Effector memory CD8-positive, alpha-beta T cell (primary cell): ENCODE measurements at places on chromosomes 13 and 19.
A peak's percentile ranks its signal among the peaks of the same experiment; 100 is the strongest.

GRCh38 chr19:16561382-16561781, 10.8 kb downstream of the SLC35E1 start:
- no peaks in the 10 kb centered on the region for H3K27me3 ChIP-seq
- H3K36me3 ChIP-seq, result peaks cover 58% of the 10 kb centered on the region
- peak overlapping the region; percentile 46 for H3K27ac ChIP-seq
- H3K4me1 ChIP-seq, result peaks cover 5% of the 10 kb centered on the region
- no peak overlapping the region for H3K4me3 ChIP-seq
- DNase-seq, result no peak

DNA sequence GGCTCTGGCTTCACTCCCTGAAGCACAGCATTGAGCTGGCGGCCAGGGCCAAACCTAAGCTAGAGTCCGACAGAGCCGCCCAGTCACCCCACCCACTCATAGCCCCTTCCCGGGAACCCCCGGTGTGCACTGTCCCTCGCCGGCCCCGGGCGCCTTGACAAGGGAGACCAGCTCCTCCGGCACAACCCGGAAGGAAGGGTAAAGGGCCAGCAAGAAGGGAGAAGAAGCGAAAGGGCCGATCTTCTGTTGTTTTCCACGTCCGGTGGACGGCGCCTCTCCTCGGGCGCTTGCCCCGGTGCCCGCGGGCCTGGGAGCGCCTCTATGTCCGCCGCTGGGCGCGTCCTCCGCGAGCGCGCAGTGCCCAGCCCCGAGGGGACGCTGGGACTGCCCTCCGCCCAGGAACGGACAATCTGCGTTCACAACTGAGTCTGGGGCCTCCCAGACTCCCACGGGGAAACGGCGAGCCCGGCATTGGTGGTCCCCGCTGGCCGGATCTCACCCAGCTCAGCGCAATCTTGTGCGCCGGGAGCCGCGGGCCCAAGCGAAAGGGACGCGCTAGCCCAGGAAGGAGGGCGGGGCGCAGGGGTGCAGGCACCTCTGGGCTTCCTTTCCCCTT, 172.5 kb upstream of the MIR17HG start:
- peak overlapping the region; percentile 31 for H3K4me3 ChIP-seq
- H3K4me1 ChIP-seq, result no peaks in the 10 kb centered on the region
- H3K36me3 ChIP-seq, result peaks cover 4% of the 10 kb centered on the region
- no peak for DNase-seq

- peak overlapping the region; percentile 89 for H3K4me3 ChIP-seq
- H3K4me1 ChIP-seq, result peaks cover 30% of the 10 kb centered on the region
- H3K36me3 ChIP-seq, result peaks cover 31% of the 10 kb centered on the region
- DNase-seq, result peak; percentile 91
Observed at GRCh38 chr19:38869836-38870607, 8.1 kb downstream of the RINL start.

- no peaks in the 10 kb centered on the region for H3K36me3 ChIP-seq
- no peak for DNase-seq
- H3K4me3 ChIP-seq, result no peak overlapping the region
- H3K27me3 ChIP-seq, result no peaks in the 10 kb centered on the region
- no peak overlapping the region for H3K27ac ChIP-seq
Observed at GRCh38 chr13:90094357-90094756, 1253.1 kb upstream of the MIR17HG start.

DNA sequence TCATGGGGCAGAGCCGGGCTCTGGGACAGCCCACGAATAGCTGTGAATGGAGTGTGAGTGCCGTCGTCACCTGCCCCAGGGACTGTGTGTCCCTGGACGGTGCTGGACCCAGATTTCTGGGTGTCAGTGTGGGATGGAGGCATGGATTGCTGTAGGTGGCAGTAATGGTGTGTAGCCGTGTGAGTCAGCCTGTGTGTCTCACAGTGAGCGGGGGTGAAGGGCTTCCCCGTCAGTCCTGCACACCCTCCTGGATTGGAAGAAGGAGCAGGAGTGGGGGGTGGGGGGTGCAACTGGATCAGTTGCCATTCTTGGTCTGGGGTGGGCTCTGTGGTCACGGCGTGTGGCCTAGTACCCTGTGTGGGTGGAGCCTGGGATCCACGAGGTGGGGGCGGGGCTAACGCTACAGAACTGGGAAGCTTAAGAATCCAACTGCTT, 6.5 kb upstream of the LTBP4 start:
- peaks cover 9% of the 10 kb centered on the region for H3K36me3 ChIP-seq
- peak overlapping the region; percentile 44 for H3K4me3 ChIP-seq
- peaks cover 12% of the 10 kb centered on the region for H3K27me3 ChIP-seq
- no peak for DNase-seq
- H3K4me1 ChIP-seq, result peaks cover 26% of the 10 kb centered on the region

GRCh38 chr13:32323912-32324311, 8.6 kb downstream of the BRCA2 start:
- no peak overlapping the region for H3K27ac ChIP-seq
- no peaks in the 10 kb centered on the region for H3K36me3 ChIP-seq
- H3K4me1 ChIP-seq, result no peaks in the 10 kb centered on the region
- no peaks in the 10 kb centered on the region for H3K27me3 ChIP-seq

DNA sequence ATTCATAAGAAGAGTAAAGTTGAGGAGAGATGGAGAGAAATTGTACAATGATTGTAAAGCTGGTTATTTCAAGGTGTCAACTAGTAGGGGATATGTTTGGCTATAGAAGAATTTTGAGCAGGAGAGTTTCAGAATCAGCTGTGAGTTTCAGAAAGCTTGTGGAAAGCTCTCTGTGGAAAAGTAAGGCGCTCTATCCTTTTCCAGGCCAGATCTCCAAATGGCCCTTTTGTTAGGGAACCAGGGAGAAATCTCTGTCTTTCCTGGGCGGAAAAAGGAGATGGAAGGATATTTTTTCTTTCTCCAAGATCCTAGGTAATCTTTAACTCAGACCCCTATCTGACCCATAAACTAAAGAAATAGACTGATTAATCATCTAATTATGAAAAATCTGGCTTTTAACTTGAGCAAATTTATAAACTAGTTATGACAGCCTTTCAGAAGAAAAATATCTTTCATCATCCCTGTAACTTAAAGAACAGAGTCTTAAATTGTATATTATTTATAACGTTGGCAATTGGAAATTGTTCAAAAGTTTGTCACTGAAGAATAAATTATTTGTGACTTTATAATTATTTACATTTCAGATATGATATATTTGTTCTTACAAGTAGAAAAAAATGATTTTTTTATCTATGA, 34.5 kb downstream of the SPRY2 start:
- H3K27ac ChIP-seq, result no peak overlapping the region
- no peak for DNase-seq
- no peaks in the 10 kb centered on the region for H3K27me3 ChIP-seq
- H3K36me3 ChIP-seq, result no peaks in the 10 kb centered on the region
- no peak overlapping the region for H3K4me3 ChIP-seq

DNA sequence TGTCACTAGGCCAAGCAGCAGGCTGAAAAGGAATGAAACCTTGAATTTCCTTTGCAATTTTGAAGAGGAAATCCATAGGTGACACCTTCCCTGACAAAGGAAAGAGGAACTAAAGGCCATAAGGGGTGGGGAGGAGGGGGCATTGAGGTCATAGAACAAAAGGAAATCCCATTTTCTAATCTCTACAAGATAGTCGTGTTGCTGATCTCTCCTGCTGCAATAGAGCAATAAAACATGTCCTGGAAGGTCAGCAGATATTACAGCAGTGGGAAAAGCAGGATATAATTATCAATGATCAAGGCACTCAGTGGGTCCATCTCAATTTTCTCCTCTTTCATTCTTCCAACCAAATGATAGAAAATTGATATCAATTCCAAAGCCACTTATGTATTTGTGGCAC, 20.3 kb upstream of the RAP2A start:
- H3K36me3 ChIP-seq, result no peaks in the 10 kb centered on the region
- peaks cover 18% of the 10 kb centered on the region for H3K27me3 ChIP-seq
- no peak for DNase-seq
- no peak overlapping the region for H3K4me3 ChIP-seq

- H3K36me3 ChIP-seq, result no peaks in the 10 kb centered on the region
- H3K4me3 ChIP-seq, result no peak overlapping the region
- H3K4me1 ChIP-seq, result no peaks in the 10 kb centered on the region
- no peak overlapping the region for H3K27ac ChIP-seq
- H3K27me3 ChIP-seq, result no peaks in the 10 kb centered on the region
- no peak for DNase-seq
Observed at GRCh38 chr13:91747186-91747585, 348.8 kb downstream of the GPC5 start.
